Midbrain (tissue), 1 donor: ENCODE measurements at places on chromosomes 12 and 14.

DNA sequence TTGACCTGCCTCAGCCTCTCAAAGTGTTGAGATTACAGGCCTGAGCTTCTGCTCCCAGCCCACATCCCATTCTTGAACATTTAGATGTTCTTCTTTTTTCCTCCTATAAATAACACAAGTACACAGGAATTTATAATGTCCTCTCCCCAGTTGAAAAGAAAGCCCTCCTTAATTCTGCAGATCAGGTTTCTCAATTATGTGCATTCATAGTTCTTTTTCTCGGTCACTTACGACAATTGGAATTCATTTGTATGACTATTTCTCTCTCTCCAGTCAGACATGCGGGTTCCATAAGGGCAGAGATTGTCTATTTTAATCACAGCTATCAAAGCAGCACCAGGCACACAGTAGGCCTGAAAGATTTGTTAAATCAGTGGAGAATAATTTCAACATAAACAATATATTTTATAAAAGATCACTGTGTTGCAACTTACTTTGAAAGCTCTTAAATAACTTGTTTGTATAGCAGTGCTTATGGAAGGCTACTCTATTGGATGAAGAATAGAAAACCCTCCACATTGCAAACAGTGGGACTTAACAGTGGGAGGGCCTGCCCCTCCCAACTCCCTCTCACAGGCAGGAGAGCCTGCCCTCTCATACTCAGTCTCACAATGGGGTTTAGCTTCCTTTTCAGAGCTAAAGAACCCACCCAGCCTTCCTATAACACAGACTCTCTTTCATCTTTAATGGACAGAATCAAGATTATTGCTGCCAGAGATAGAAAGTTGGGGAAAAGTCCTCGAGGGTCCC lies 84.1 kb upstream of the TRAF3 start:
- DNase-seq: no peak

- no peak for DNase-seq
Measured at GRCh38 chr12:95237315-95237714, 19.7 kb downstream of the VEZT start.

DNA sequence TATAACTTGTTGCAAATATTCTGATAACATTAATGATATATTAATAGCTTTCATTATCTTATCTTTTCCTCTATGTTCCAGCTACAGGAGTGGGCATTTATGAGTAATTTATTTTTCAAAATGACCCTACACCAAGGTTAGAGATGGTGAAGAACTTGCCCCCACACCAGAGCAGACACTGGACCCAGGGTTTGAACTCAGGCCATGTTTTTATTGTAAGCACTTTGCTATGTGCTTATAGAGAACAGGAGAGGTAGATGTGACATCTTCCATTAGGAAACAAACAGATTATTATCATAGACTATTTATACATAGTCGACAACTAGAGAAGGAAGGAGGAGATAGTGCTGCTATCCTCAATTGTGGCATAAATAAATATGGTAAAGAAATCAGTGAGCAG lies 265.2 kb downstream of the EGLN3 start:
- no peak for DNase-seq

DNA sequence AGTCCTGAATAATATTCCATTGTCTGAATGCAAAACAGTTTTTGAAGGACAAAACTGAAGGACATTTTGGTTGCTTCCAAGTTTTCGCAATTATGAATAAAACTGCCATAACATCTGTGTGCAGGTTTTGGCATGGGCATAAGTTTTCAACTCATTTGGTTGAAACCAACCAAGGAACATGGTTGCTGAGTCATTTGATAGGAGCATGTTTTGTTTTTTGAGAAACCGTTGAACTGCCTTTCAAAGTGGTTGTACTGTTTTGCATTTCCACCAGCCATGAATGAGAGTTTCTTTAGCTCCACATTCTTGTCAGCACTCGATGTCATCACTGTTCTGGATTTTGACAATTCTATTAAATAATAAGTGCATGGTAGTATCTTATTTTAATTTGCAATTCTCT lies 23.0 kb upstream of the GSG1 start:
- DNase-seq: no peak

- no peak for DNase-seq
Measured at GRCh38 chr14:64879635-64880220, at the start of gene SPTB. SPTB (minus strand) TSS chr14:64879907; CDS start chr14:64823094, 56,813 bp downstream.

DNA sequence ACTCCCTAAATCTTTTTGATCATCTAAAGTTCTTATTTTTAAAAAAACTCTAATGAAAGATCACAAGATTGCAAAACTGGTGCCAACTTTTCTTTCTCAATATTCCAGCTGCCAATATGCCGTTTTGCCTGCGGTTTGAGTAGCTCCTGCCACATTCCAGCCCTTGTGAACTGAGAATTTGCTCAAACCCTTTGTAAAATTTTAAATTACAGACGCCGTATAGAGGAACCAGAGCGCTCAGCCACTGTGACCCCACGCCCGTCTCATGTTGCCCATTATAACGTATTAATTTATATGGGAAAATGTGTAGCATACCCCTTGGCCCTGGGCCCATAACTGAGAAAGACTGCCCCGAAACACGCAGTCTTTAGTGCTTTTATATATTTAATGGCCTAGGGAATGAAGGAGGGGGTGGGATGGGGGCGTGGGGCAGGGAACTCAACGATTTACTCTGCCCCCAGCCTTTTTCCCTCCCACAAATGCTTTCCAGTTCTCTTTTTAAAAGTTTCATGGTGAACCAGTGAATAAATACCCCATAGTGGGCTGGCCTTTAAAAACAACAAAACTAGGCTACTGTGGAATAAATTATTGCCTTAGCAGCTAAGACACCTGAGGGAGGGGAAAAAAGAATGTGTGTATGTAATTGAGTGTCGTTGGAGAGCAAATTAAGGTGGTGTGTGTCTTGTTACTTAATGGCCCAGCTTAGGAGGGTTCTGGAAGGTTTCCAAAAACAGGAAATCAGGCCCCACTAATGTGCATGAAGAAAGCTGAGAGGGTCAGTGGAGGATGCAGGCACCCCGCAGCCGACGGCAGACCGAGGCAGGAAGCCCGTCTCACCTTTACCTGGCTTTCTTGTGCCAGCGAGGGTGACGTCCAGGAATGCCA lies 45.7 kb upstream of the RFLNA start:
- DNase-seq: no peak
